ENCODE measurements at places on chromosomes 2 and 18.

DNA sequence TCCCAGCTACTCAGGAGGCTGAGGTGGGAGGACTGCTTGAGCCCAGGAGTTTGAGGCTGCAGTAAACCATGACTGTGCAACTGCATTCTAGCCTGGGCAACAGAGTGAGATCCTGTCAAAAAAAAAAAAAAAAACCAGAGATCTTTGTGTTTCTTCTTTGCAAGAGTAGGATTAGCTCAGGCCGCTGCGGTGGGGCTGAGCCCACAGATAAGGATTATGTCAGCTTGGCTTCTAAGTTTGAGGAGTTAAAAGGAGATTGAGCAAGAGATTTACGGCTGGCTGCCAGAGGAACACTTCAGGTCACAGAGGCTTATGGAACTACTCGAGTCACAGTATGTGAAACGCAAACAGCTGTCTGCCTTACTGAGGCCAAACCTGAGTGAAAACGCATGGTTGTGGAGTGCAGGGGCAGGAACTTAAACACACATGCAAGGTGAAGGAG lies 146.7 kb upstream of the L3MBTL4 start:
- DNase-seq: no peak

DNA sequence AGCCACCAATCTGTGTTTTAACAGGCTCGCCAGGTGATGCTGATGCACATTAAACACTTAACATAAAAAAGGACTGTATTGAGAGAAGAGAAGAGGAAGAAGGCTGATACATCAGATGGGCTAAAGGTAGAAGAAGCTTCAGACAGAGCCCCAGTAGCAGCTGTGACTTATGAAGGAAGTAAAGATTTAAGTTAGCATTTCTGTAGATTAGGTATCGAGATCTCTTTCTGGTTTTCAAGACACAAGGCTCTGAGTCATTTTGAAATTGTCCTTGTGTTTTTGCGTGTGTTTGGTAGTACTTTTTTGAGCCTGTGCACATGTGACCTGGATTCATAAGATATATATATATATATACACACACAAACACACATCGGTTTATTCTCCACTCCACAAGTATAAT lies 40.6 kb upstream of the GCFC2 start:
- no peak for DNase-seq

DNA sequence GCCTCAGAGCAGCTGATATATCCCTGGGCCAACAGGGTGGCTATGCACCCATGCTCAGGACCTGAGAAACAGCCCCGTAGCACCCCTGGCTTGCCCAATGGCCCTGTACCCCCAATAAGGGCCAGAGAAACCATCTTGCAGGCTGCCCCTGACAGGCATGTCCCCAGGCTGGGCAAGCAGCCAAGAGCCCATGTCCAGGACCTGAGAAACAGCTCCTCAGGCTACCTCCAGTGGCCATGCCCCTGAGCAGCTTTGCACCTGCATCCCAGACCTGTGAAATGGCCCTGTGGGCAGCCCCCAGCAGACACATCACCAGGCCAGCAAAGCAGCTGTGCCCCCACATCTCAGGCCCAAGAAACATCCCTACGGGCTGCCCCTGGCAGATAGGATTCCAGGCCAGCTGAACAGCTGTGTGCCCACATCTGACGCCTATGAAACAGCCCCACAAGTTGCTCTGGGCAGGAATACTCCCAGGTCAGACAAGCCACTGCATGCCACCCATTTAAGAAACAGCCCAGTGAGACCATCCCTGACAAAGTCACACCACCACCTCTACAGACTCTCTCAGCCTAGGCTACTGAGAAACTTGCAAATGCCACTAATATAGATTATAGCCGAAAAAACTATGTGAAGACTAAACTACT lies 84.1 kb downstream of the TMEM237 start:
- no peak for DNase-seq

DNA sequence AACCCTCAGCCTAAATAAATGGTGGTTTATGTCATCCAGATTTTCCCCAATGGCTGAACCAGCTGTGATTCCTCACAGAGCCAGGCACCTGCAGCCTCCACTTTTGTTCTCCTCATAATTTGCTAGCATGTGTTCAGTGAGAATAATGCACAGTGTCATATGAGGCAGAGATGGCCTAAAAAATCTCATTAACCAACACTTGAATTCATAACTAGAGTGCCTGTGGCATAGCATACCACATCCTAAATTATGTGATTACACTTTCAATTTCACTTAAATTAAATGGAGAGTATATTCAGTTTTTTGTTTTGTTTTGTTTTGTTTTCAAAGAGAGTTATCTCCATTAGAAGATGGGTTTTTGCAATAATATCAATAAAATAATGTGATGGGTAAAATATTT lies 488.0 kb downstream of the CBLN2 start:
- no peak for DNase-seq

- no peak for DNase-seq
These were observed 672.2 kb upstream of the ACVR2A start for GRCh38 chr2:147172493-147173188.

DNA sequence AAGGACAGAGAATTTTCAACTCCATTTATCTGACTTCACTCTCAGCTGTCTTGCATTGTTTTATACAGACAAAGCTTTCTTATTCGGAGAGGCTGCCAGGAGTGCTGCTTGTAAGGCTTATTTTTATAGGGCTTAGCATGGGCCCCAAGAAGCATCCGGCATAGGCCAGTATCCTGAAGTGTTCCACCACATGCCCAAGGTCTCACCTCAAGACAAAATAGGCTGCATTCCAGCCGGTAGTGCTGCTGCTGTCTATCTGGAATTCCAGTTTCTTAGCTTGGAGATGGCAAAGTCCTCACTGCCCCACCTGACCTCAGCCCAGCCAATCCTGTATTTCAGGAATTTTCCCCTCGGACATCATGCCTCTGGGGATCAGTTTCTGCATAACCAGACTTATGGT lies 47.6 kb upstream of the MCFD2 start:
- no peak for DNase-seq

DNA sequence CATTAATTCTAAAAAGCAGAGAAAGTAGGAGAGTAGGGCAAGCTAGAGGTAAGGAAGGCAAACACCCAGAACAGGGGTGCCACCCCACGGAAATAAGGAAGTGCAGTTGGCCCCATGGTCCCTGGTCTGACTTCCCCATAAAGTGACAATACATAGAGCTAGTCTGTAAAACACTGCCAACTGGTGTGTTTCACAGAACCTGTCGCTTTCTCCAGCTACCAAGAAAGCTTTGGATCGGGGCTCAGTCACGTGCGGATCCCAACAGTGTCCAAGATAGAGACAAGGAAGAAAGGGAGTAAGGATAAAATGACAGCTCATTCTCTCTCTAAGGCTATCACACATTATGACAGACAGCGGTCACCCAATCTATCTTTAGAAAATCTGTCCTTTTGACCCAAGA lies 36.4 kb downstream of the TBC1D8 start:
- DNase-seq: no peak

DNA sequence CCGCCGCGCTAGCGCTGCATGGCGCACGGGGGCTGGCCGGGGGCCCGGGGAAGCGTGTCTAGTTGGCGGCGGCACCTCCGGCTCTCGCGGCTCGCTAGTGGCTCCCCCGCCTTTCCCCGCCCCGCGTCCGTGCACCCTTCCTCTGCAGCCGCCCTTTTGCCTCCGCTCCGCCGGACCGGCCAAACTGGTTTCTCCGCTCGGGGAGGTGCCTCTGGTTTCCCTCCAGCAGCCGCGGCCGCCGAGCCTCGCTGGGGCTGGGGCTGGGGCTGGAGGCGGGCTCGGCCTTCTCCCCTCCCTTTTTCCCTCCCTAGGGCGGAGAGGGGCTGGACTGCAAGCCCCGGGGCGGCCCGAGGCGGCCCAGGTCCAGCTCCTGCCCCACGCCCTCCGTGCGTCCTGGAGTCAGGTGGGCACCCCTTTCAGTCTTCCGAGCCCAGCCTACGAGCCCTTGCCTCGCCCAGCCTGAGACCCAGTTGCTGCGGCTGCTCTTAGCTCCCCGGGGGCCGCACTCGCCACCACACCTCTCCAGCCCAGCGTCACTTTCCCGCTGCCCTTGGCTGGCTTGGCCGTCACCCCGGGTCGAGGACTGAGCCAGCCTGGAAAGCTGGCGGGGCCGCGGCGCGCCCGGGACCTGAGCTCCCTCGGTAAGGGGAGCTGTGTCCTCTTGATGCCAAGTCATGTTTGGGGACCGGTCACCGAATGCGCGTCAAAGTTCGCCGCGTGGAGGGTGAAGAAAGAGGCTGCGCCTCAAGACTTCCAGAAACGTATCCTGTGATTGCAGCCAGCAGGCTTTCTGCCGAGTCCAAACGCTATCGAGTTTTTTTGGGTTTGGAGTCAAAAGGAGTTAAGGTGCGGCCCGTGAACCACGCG lies at the start of gene ATP8B1:
TSS of gene ATP8B1 (minus strand) at position 213 of the 867 bp plus-strand sequence. CDS start 71,508 bp downstream, outside the sequence.
- DNase-seq: no peak

DNA sequence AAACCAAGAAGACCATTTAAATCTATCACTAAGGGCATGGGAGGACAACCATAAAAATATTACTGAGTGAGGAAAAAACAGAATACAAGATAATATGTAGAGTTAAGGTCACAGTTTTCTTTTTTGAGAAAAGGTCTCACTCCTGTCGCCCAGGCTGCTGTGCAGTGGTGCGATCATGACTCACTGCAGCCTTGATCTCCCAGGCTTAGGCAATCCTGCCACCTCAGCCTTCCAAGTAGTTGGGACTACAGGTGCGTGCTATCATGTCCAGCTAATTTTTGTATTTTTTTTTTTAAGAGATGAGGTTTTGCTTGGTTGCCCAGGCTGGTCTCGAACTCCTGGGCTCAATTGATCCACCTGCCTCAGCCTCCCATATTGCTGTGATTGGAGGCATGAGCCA lies 24.0 kb downstream of the POLR1A start:
- no peak for DNase-seq

DNA sequence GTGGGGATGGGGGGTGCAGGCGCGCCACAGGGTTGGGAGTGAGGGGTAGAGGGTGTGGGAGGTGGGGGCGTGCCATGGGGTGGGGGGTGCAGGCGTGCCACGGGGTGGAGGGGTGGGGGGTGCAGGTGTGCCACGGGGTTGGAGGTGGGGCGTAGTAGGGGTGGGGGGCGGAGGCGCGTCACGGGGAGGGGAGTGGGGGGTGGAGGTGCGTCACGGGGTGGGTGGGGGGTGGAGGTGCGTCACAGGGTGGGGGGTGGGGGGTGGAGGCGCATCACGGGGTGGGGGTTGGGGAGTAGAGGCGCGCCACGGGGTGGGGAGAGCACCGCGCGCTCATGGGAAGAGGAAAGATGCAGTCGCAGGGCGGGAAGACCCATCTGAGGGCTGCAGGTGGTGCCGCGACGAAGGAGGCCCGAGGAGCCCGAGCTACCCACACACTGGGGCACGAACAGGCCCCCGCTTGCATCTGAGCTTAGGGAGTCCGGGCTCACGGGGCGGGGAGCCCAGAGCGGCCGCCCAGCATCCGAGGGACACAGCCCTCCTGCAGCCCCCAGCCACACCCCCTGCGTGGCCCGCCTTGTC lies 37.5 kb downstream of the SNED1 start:
- no peak for DNase-seq

DNA sequence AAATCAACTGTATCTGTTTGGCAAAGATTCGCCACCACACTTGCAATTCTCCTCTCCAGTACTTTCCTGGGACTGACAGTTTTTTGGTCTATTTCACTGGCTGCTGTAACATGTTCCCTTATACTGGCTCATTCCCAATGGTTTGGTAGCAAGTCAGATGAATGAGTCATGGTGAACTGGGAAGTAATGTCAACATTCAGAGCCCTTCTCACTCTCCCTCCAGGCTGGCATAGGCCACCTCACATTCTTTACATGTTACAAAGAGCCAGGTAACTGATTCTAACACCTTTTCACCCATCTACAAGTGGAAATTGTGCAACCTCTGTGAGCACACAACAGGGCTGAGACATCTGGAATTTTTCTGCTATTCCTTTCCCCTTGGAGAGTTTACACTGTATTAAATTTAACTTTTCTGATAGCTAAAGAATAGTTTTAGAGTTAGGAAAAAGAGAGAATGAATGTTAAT lies 111.3 kb upstream of the TLK1 start:
- DNase-seq: no peak

GRCh38 chr2:47401789-47402554 lies 984 bp upstream of the MSH2 start:
- DNase-seq: no peak

GRCh38 chr2:64637000-64637635 lies 16.6 kb downstream of the SERTAD2 start:
- DNase-seq: no peak

DNA sequence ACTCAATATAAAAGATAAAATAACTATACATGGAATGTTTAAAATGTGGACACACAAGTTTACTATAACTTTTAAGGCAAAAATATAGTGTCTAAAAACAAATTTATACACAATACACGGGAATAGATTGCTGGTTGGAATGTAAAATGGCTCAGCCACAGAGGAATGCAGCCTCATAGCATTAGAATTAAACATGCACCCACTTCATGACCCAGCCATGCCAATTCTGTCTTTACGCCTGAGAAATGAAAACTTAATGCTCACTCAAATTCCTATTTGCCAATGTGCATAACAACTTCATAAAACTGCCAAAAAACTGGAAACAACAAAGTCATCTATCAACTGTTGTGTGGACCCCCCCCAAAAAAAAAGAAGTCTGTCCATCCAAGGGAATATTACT lies 1006.6 kb upstream of the POU3F3 start:
- DNase-seq: no peak

- DNase-seq: no peak
These were observed 5.4 kb downstream of the ITGAV start for GRCh38 chr2:186595219-186595618.

- DNase-seq: no peak
These were observed 754.0 kb upstream of the SOX11 start for GRCh38 chr2:4938206-4938605.

DNA sequence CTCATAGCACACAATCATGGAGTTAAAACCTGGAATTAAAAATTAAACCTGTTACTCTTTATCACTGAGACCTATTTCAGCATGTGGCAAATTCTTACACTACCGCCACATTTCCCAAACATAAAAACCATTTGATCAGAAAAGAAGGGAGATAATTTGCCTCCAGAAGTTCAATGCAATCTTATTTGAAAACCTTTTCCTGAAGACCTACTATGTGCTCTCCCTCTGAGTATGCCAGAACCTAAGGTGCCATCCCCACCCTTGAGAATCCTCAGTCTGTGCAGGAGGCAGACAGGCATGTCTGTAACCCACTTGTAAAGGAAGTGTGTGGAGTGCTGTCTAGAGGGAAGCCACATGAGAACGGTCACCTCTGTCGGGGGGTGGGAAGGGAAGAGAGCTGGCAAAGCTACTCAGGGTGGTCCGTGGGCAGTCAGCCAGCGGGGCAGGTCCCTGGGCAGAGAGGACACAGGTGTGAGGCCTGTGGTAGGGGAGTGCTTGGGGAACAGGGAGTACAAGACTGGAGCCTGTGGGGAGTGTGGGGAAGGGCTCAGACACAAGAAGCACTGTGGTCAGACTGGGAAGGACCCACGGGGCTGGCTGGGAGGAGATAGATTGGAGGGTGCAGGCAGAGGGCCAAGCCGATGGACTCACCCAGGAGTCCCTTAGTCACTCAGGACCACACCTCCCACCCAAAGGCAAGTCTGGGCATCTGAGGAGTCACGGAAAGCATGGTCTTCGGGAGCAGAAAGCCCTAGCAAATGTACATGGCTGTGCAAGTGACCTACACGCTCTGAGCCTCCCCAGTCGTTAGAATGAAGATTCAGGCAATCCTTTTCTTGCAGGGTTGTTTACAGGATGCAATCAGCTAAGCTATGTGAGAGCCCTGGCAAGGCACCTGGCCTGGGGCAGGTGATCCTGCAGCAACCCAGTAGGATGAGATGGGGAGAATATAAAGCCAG lies 22.8 kb downstream of the CRACDL start:
- no peak for DNase-seq
